Vagina (tissue), 2 donors: ENCODE measurements at places on chromosomes 6 and 20.

DNA sequence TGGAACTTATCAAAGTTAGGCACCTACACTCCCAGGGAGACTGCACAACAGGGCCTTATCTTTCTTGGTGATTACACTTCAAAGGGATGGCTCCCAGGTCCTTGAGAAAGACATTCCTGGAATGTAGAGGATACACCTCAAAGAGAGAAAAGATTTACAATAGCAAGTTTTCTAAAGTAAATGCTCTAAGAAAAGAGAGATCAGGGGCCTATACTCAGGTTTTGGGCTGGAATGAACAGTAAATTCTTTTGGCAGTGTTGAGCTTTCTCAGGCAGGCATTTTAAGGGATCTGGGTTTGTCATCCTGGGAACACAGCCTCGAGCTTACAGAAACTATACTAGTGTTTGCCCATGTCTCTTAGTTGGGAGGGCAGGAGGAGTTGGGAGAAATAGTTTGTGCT, 31.7 kb upstream of the ME1 start:
- DNase-seq, result no peak

- no peak for DNase-seq
Measured at GRCh38 chr20:13420625-13421024, 199.6 kb downstream of the ISM1 start.

GRCh38 chr6:90095788-90096187, 200.9 kb downstream of the BACH2 start:
- no peak for DNase-seq

DNA sequence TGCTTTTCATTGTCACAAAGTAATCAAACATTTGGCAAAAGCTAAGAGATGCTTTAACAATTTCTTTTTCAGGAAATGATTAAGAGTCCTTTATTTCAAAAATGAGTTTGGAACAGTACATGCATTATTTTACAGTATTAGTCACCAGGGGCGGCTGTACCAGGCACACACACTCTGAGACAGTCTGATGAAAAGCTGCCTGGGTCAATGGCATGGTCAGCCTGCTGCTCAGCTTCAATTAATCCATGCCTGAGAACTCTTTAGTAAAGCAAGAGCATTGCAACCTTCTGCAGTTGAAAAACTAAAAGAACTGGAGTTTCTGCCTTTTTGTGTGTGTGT, 105.5 kb downstream of the TULP4 start:
- DNase-seq, result no peak

DNA sequence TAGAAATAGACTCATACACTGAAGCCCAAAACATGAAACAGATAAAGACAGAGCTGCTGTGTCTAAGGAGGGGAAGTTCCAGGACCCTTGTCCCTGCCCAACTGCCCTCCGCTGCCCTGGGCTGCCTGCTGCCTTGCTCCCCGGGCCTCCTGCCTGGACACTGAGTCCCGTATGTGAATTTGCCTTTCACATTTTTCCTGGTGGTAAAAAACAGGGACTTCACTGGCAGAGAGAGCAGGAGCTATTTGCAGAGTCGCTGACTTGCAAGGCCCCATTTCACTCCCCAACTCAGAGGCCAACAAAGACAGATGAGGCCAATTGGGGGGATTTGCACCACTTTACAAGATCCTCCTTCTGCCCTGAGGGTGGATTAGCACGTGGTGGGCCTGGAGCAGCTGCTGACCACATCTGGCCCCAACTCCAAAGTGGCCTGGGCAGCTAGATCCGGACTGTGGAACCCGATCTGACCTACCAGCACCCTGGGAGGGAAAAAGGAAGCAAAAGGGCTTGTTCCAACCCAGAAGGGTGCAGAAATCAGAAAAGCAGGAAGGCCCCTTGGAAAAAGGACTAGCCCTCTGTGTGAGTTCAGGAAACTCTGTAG, 61.4 kb downstream of the NOL4L start:
- no peak for DNase-seq

DNA sequence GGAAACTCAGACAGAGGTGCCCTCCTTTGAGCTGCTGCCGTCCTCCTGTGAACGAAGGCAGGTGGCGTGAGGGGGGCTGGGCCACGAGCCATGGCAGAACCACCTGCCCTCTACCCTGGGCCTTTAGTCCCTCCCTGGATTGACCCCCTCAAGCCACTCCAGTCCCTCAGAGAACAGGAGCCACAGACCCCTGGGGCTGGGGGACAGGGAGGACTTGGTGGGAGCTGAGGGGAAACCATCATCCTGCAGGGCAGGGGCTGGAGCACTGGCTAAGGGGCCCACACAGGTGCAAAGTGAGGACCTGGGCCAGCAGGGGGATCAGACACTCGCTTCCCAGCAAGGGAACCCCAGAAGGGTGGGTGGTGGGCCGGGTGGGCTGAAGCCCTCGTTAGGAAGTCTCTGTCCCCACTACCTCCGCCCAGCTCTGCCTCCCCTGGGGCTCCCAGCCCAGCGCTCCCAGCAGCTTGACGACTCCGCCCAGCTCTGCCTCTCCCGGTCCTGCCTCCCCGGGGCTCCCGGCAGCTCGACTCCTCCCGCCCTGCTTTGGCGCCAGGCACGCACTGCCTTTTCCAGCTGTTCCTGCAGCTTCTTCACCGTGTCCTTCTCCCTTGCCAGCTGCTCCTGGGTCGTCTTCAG, 44.4 kb downstream of the DSTN start:
- DNase-seq, result peak; percentile 87

- DNase-seq, result no peak
Measured at GRCh38 chr6:21188505-21189223, 404.9 kb upstream of the SOX4 start.
